Fibroblast of skin of right quadriceps (primary cell): ENCODE measurements at places on chromosomes 4 and X.

DNA sequence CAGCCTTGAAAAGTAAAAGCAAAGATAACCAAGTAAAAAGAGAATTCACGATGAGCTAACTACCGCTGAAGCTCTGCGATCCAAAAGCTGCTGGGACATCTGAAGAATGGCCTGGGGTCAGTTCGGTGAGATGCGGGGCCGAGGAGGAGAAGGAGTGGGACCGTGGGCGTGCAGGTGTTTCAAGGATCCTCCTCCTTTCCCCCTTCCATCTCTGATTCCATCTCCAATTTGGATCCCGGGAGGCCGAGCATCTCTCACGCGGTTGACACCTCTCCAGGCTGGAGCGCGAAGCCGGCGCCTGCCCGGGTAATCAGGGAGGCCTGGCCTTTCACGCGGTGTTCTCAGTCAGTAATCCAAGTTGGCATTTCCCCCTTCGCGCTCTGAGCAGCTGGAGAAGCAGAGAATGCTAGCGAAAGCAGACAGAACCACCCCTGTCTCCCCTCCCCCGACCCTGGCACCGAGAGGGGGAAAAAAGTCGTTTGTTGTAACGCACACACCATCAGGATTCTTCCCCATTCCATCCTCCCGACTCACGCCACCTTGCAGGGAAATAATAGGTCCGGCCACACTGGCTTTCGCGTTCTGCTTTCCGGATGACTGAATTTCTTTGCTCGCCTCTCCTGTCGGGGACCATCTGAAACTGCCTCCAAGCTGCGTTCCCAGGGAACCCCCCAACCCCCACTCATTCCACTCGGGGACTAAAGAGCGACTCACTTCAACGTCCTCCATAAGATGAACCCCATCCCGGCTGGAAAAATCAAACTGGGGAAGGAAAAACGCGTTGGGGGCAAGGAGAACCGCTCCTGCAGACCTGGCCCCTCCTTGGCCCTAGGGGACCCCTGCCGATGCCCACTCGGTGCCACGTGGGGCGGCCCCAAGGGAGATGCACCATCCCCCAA, 6.5 kb downstream of the NEUROG2 start:
- no peak for DNase-seq

DNA sequence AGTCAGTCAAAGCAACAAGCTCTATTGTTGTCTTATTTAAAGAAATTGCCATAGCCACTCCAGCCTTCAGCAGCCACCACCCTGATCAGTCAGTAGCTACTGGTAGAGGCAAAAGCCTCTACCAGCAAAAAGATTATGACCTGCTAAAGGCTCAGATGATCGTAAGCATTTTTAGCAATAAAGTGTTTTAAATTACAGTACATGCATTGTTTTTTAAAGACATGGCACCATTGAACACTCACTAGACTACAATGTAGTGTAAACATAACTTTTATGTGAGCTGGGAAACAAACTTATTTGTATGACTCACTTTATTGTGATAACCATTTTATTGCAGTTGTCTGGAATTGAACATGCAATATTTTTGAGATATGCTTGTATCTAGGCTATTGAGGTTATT, 32.3 kb upstream of the DYNLT3 start:
- no peak for DNase-seq

DNA sequence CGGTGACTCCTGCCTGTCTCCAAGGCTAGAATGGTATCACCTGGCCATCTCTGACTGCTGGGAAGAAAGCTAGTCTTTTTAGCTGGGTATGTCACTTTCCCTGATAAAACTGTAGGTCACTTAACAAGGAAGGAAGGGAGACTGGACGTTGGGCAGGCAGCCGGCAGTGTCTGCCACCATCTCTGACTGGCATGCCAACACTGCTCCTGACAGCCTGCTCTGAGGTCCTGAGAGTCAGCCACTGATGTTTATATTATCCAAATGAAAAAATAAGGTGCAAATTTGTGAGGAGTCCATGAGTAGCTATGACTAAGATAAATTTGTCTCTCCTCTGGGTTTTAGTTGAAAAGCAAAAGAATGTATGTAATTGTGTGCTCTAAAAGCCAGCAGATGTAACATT, 77.2 kb downstream of the SNX25 start:
- DNase-seq = no peak

GRCh38 chrX:5306654-5307121, 922.0 kb downstream of the NLGN4X start:
- DNase-seq = no peak

- DNase-seq = peak; percentile 80
Observed at GRCh38 chrX:110317820-110318663, at the start of gene AMMECR1. TSS of gene AMMECR1 (minus strand) at chrX:110318085. CDS start at chrX:110318071, 14 bp downstream.

- DNase-seq = no peak
Observed at GRCh38 chr4:93749292-93749761, 79.2 kb upstream of the ATOH1 start.

- DNase-seq = peak; percentile 22
Observed at GRCh38 chr4:155371432-155372043, 5.2 kb downstream of the MAP9 start.

- peak; percentile 40 for DNase-seq
Observed at GRCh38 chr4:125741825-125742452, 427.2 kb downstream of the FAT4 start.

DNA sequence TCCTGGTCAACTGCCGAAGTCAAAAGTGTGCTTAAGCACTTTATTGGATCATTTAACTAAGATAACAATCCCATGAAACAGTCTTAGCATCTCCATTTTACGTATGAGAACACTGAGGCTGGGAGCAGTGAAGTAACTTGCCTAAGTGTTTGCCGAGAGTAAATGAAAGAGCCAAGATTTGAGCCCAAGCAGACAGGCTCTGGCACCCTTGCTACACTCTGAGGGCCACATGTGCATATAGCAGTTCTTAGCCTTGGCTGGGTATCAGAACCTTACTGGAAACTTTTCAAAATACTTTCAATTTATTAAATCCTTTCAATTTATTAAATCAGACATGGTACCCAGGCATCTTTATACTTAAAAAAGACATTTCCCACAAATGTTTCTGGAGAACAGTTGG, 225.9 kb downstream of the NR3C2 start:
- no peak for DNase-seq

DNA sequence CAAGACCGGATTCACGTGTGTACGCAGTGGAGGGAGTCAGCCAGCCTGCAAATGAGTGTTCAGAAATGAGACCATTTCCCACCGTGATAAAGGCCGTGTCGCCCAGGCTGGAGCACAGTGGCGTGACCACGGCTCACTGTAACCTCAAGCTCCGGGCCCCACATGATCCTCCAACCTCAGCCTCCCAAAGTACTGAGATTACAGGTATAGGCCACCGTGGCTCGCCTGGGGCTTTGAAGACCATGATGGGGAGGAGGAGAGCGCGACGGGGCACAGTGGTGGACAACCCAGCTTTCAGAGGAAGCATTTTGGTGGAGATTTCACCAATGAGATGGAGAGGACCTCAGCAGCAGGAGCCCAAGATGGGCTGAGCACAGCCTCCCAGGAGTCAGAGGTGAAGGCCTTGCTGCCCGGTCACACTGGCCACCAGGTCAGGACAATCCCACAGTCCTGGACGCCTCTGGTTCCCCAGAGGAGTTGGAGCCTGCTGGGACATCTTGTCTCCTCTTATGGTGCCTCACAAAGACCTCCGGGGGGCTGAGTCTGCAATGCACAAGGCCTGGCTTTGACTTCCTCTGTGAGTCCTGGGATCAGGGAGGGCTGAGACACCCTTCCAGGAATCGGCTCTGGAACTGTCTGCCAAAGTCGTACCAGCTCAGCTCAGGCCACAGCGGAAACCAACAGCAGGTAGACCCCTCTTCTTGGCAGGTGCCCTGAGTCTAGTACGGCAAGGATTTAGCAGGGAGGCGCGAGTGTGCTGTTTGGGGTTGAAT, 22.4 kb upstream of the MXD4 start:
- DNase-seq = no peak

DNA sequence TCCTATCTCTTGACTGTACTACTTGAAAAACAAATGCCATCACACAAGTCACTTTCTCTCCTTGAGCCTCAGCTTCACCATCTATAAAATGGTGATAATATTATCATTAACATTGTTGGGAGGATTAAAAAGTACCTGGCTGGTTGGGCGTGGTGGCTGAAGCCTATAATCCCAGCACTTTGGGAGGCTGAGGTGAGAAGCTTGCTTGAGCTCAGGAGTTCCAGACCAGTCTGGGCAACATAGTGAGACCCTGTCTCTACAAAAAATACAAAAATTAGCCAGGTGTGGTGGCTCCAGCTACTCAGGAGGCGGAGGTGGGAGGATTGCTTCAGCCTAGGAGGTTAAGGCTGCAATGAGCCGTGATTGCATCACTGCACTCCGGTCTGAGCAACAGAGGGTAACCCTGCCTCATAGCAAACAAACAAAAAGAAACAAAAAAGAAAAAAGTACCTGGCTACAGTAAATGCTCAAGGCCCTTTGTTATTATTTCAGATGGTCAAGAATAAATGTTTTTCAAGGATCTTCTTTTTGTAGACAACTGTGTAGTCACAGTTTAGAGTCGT, 120.3 kb downstream of the CHRNA9 start:
- no peak for DNase-seq

DNA sequence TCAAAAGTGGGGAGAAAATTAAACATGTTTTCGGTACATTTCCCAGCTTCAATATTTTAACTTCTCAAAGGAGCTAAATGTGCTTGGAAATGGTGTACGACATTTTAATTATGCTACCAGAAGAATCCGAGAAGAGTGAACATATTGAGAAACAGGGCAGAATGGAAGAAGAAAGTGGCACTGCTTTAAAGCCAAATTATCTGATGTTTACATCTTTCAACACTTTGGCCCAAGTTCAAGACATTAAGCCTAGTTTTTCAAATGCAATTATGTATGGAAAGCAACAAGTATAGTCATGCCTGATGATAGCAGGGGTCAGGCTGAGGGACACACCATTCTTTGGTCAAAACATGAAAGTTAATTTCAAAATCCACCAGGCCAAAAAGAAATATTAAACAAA, 577.9 kb upstream of the ZFP42 start:
- no peak for DNase-seq

DNA sequence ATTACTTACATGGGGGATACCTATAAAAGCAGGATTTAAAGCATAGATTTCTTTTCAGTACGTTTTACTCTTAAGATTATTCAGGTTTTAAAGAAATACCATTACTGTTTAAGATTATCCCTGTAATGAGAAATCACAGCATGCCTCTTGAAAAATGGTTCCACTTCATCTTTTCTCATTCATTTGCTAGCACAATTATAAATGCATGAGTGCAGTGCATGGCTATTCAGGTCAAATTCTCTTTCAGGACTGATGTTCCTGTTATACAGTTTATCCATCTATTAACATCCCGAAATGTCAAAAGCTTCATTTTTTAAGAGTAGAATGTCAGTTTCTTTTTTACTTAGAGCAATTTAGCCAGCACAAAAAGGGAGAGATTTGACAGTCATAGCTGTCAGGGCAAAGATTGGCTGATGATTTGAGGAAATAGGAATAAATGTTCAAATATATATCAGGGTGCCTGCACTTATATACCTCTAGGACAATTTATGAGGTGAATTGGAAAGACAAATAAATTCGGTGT, 135.2 kb downstream of the ADGRL3 start:
- no peak for DNase-seq

DNA sequence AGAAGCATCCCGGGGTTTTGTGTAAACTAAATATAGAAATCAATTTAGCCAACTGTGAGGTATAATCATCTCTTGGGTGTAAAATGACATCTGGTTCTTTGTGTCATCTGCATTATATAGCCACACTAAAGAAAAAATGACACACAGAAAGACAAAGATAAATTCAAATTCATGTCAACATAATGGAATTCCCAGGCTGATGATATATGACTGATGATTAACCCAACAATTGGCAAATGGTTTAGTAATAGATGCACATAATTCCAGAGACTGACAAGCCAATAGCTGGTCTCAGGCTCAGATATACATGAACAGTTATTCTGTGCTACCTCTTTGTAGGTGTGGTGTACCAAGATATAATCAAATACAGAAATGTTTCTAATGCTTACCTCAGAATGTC, 375.4 kb upstream of the PITX2 start:
- DNase-seq = peak; percentile 44

GRCh38 chr4:32790803-32791202, 2070.6 kb downstream of the PCDH7 start:
- DNase-seq = no peak

- DNase-seq = peak; percentile 38
Observed at GRCh38 chr4:142128529-142128928, 492.1 kb downstream of the IL15 start.

DNA sequence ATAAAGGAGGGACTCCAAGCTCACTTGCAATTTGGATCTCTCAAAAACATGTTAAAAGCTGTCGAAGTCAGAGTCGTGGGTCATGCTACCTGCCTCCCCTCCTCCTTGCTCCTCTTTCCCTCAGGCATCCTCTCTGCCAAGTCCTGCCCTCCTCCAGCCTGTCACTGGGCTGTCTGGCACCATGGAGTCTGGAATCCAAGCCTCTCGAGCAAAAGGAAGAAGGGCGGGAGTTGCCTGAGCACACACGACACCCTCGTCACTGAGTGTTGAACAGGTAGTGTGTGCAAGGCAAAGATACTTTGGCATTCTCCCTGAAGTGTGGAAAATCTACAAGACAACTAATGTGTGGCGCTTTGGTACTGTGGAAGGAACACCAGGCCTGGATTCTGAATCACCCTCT, 62.2 kb downstream of the HAUS3 start:
- no peak for DNase-seq

DNA sequence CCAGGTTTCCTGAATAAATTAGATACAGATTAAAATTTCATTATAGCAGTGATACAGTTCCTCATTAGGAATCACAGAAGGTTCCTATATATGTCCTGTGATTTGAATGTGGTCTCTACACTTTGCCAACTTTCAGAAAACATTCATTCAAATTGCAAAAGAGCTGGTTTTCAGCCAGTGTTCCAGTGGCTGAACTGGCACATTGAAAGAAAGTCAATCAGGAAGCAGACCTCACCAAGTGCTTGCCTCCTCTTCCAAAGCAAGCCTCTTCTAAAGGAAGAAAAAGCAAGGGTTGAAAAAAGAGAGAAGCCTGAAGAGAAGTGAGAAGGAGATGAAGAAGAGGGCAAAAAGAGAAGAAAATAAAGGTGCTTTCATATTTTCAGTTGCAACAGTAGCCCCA, 12.7 kb downstream of the KLHL34 start:
- no peak for DNase-seq

- peak; percentile 96 for DNase-seq
Observed at GRCh38 chr4:56757821-56758411, 63.6 kb downstream of the SPINK2 start.

GRCh38 chr4:141636771-141637460, 533 bp downstream of the IL15 start:
- peak; percentile 52 for DNase-seq

- peak; percentile 1 for DNase-seq
Observed at GRCh38 chrX:96619588-96619987, 65.1 kb upstream of the DIAPH2 start.

DNA sequence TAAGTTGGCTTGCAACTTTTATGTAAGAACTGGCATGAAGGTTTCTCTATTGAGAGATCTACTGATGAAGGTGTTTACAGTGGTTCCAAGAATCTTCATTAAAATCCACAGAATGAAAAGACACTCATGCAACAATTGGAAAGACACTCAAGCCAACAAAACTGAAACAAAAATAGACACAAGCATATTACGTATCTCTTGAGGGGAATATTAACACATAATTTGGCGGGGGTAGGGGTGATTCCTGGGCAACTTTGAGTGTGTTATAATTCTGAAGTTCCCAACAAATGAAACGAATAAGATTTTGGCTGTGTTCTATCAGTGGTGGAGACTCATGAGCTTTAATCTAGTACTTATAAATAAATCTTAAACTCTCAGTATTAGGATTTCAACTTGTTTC, 75.1 kb downstream of the SPATA18 start:
- no peak for DNase-seq
